ENCODE measurements at places on chromosomes 2 and 18.
A peak's percentile ranks its signal among the peaks of the same experiment; 100 is the strongest.

DNA sequence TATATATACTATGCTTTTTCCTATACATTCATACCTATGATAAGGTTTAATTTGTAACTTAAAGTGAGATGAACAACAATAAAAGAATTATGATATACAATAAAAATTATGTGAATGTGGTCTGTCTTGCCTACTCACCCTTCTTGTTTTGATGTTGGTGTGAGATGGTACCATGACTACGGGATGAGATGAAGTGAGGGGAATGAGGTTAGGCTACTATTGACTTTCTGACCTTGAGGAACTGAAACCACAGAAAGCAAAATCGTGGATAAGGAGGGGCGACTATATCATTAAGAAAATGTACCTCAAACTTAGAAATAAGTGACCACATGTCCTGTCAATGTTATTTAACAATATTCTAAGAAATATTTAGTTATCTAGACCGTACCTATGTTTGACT lies 103.9 kb upstream of the PPP1CB start:
- no peak for DNase-seq

DNA sequence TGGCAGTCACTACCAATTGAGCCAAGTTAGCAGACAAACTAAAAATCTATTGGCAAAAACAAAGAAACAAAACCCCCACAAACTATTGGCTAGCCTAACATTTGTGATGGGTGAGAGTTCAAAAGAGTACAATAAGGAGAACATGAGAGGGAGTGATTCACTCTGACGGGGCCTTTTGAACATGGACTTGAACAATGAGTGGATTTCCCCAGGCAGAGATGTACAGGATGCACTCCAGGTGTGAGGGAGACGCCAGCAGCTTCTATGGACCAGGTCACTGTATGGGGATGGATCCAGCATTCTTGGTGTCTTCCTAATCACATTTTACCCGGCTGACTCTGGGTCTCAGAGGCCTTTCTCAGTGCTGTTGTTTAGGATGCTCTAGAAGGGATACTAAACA lies 167.5 kb upstream of the SMAD2 start:
- DNase-seq, result no peak

GRCh38 chr2:233466991-233467603 lies 99.5 kb downstream of the USP40 start:
- no peak for DNase-seq

- no peak for DNase-seq
Observed at GRCh38 chr2:176140513-176141317, 10.6 kb upstream of the HOXD4 start.

GRCh38 chr2:105842555-105842954 lies 97.8 kb downstream of the NCK2 start:
- DNase-seq, result no peak

DNA sequence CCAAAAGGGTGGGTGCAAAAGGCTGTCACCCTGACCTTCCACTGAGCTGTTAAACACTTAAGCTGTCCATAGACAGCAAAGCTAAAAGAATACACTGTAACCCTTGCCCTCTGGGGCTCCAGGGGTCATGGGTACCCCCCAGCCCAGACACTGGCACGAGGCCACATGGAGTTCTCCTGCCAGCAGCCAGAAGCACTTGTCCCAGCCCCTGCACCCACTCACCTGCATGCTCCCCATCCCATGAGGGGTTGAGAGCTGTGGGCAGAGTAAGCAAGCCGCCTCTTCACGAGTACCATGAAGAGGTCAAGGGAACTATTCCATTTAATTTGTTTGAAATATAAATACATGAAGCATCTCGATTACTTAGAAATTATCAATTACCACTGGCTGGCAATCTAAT lies 867.1 kb upstream of the ZEB2 start:
- no peak for DNase-seq

DNA sequence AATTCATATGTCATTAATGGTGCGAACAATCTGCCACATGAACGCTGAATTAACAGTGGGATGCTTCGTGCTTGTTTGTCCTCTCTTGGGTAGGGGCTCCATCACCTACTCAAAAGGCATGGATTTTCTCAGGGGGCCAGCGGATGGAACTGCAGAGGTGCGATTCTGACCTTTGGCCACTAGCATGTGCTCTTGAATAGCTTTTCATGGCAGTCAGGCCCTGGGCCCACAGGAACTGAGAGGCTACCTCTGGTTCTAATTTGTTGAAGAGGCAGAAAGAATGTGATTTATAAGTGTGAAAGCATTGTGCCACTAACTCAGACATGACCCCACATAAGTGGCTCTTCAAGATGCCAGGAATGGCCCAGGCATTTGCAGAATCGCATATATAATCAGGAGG lies 283.2 kb downstream of the INSIG2 start:
- DNase-seq, result no peak

GRCh38 chr18:38010037-38010436 lies 444.4 kb upstream of the CELF4 start:
- no peak for DNase-seq

- DNase-seq, result no peak
Observed at GRCh38 chr2:150532879-150533278, 45.4 kb upstream of the RND3 start.

- peak; percentile 53 for DNase-seq
Observed at GRCh38 chr2:88006912-88007439, 9.4 kb downstream of the RNU2-63P start.

GRCh38 chr2:134234535-134234934 lies 19.3 kb upstream of the MGAT5 start:
- no peak for DNase-seq

DNA sequence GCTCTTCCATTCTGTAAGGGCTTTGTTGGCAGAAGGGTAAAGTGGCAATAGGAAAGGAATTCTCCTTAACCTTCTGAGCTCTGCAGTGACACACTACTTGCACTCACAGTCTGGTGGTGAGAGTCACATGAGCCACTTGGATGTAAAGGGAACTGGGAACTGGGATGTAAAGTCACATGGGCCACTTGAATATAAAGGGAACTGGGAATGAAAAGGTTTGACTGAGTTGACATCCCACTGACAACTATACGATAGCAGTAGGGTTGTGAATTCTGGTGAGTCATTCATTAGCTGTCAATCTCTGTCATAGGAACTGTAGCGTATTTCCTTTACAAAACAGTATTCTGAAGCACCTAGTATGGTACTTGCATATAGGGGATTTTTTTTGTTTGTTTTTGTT lies 5.5 kb downstream of the RPE start:
- no peak for DNase-seq

DNA sequence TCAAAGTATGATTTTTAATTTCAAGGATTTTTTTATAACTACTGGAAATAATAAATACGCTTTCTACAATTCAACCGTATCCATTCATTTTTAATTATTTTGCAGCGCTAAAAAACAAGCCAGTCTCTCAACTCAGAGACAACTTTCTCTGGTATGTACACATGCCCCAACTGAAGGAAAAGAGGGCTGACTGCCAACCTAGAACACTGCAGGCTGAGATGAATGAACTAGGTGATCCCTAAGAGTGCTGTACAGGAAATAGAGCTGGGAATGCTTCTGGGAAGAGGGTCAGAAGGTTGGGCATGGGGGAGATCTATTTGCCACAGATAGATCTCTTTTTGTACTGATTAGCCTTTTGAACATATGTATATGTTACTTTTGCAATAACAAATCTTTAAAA lies 460.1 kb downstream of the NR4A2 start:
- DNase-seq, result no peak

GRCh38 chr2:106073678-106074406 lies 120.3 kb downstream of the UXS1 start:
- no peak for DNase-seq

Data from osteocyte (in vitro differentiated cells).